ENCODE measurements at places on chromosomes 13 and 19.

DNA sequence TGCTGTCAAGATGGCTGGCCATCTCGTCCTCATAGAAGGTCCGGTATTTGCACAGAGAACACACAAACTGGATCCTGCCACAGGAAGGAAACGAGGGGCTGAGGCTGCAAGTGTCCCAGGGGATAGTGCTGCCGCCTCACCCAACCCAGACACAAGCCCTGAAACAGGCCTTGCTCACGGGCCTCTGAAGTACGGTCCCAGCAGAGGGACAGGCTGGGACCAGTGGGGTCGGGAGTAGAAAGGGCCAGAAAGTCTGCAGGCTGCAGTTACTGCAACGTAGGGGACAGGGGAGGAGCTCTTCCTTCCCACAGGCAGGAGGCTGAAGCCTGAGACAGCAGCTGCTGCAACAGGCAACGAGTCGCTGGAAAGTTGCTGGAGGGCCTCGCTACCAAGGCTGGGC is 18.2 kb upstream of the AKAP8 start:
- DNase-seq, result no peak

- DNase-seq, result no peak
Measured at GRCh38 chr19:33500586-33500985, 21.0 kb downstream of the PEPD start.

- DNase-seq, result no peak
Measured at GRCh38 chr13:74229242-74229641, 95.0 kb upstream of the KLF12 start.

- DNase-seq, result peak; percentile 12
Measured at GRCh38 chr13:100363874-100364273, 224.7 kb downstream of the GGACT start.

DNA sequence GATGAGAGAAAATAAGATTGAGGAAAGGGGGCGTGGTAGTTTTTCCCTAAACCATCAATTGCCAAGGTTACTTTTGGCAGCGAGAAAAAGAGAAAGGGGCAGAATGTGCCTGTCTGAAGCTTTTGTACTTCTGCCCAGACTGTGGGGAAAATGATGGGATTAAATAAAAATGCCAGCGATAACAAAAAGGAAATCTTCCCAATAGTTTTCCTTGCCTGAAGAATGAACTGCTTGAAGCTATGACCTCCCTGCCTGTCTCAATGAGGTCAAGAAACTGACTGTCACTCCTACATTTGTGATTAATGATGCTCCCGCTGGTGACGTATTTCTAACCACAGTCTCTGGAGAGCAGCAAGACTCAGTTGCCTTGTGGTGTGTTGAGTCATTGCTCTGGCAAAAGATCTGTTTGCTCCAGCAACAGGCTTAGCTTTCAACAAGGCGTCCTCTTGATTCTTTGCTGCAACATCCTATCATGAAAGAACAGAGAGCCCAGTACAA is 1051.5 kb downstream of the DIAPH3 start:
- peak; percentile 48 for DNase-seq

DNA sequence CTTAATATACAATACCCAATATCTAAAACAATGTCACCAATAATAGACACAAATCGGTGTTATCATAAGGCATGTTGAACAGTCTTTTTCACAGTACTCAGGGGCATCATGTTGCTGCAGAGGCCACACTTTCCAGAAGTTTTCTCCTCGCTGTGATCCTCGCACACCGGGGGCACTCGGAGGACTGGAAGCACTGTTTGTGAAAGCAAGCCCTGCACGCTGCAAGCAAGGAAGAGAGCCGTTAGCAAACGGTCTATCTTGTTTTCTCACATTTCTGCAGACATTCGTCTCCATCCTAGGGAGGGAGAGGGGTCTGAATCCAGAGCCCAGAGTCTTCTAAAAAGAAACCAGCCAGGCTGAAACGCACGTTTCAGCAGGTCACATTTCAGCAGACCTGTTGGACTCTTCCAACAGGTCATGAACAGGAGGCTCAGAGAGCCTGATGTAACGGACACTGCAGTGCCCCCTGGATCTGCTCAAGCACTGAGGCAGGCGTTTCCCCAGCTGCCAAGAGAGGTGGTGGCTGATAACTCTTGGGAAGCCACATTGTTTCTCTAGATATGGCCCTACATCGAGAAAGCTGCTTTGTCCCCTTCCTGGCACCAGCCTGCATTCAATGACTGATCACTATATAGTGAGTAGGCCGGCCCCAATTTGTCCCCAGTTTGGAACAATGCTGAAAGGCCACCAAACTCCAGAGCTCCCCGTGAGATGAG is 43.6 kb downstream of the RUBCNL start:
- no peak for DNase-seq

GRCh38 chr19:1250437-1251260 is 2.3 kb downstream of the MIDN start:
- DNase-seq, result peak; percentile 41

Data from hepatic stellate cell (primary cell).